ENCODE measurements at places on chromosomes 2 and 18.
A peak's percentile ranks its signal among the peaks of the same experiment; 100 is the strongest.

GRCh38 chr2:223621901-223622300 lies 19.7 kb upstream of the SCG2 start:
- no peak for DNase-seq

DNA sequence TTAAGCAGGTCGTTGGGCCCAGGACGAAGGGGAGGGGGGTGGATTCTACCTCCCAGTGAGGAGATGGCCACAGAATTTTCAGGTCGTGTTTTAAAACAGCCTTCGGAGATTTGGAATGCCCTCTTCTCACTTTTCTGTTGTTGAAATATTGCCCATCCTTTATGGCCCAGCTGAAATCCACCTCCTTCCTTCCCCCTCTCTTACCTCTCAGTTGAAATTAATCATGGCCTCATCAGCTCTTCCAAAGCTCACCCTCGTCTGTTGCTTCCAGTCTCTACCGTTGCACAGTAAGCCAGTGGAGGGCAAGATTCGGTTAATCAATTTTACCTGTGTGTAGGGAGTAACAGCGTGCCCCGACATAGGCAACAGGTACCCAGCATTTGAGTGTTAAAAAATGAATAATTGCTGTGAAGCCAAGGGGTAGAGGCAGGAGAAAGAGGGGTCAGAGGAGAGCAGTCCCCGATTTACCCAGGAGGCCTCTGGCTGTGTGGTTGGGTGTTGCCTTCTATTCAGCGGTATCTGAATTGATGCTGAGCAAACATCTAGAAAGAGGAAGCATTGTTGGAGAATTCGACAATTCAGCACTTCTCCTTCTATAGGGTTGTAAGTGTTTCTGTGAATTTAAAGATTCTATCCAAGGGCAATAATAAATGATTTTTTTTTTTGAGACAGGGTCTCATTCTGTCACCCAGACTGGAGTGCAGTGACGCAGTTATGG lies 8.6 kb upstream of the PDIA6 start:
- no peak for DNase-seq

- DNase-seq, result no peak
Measured at GRCh38 chr2:143930891-143931290, 589.0 kb downstream of the ZEB2 start.

GRCh38 chr2:197516393-197516761 lies 511 bp downstream of the MOB4 start:
- peak; percentile 31 for DNase-seq

GRCh38 chr2:204664708-204665121 lies 119.4 kb downstream of the PARD3B start:
- DNase-seq, result no peak

DNA sequence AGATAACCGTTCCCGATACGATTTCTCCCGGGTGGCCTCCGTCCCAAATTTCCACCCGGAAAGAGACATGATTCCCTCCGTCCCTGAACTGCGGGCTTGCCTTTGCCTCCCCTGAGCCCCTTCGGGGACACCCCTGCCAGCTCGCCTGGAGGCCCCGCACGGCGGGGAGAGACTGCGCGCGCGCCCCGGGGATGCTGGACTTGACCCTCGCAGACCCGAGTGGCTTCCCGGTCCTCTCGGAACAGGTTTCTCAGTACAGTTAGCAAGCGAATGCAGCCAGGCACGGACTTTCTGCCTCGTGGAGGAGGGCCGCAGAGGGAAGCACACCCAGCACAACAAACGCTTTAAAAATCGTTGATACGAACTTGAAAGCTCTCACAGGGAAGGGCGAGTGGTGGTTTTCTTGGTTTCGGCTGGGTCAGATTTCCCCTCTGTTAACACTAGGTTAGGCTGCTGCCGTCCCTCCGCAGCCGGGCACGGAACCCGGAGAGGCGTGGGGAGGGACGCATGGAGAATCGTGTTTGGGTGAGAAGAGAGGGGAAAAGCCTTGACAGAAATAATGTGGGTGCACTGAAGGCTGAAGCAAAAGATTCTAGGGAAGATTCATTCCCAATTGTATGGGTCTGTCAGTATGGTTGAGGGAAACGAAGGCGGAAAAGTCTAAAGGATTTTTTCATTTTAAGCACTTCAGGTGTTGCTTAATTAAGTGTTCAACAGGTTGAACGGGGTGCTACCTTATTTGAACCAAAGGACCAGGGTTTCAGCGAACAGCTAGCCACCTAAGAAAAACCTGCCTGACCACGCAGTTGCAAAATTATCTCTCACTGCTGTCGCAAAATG lies 916 bp downstream of the TNFRSF11A start:
- peak; percentile 44 for DNase-seq

DNA sequence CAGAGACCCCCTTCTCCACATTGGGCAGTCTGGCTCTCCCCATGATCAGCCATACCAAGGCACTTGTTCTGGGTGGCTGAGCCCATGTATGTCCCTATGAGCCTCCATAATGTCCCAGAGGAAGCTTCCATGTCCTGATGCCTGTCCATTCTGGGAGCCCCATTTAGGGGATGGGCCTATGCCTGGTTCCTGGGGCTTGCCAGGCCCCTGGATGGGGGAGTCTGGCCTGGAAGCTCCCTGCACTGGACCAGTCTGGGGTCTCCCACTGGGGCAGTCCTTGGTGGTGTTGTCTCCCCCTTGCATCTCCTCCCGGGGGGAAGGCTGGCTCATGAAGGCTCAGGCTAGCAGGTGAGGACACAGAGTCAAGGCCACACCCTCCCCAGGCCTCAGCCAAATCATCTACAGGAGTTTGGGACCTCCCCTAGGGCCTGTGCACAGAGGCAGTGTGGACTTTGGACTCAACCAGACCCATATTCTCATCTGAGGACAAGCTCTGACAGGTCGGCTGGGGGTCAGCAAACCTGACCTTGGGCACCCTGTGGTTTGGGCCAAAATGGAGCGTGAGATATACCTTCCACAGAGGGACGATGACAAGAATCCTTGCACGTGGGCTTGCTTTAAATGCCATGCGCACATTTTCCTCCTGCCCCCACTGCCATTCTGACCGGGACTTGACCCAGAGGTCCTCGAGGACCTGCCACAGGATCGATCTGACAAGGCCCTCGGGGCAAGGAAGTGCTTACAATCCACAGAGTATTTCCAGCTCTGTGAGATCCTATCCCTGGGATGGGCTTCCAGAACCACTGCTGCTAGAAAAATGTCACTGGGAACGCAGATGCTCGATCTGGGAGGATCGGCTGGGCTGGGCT lies 38.8 kb downstream of the INHBB start:
- DNase-seq, result no peak

DNA sequence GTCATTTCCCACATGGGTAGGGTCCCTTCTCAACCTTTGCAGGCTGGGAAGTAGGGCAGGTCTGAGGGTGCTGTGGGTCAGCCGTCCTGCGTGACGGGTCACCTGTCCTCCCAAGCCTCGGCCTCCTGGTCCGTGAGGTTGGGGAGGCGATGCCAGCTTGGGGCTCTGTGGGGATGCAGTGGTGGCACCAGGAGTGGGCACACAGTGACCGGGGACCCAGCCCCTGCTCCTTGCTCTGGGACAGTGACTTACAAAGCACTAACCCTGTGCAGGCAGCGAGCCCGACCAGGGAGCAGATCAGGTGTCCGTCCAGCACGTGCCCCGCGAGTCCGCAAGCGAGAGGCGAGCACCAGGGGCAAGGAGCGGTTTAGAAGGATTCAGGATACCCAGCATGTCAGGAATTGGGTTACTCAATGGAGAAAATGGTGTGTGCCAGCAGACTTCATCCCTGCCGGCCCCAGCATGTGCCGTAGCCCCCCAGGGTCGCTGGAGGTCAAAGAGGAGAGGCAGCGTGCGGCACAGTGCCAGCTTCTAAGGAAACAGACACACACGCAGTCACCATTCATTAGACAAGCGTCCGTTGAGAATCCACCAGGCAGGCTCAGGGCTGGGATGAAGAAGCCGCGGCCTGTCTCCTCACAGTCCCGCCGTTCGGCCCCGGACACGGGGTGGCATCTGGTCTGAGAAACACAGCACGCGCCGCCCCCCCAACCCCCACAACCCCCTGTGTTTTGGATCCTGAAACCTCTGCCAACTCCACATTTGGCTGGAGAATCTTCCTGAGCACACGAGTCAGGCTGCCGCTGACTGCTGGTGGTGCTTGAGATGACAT lies 11.7 kb downstream of the COLEC11 start:
- DNase-seq, result no peak

- DNase-seq, result no peak
Measured at GRCh38 chr2:54559593-54560145, 103.5 kb downstream of the SPTBN1 start.

Measured in activated CD4-positive, alpha-beta T cell treated with anti-CD3 and anti-CD28 coated beads for 48 hours (primary cell).